Glomerular endothelial cell (primary cell): ENCODE measurements at places on chromosomes 3 and 15. TPM values are rescaled to one million over a fixed set of nuclear protein-coding genes. Genes with fewer than 3 reads are reported as not detected.

The MAP1A gene
- 9.4 and 10.8 TPM in 2 replicates for total RNA-seq

The ATP10A gene
- total RNA-seq = 1.1 and 10.0 TPM in 2 replicates

The CTXN2 gene
- total RNA-seq = not detected in 2 replicates

The CLDN18 gene
- not detected in 2 replicates for total RNA-seq

The C3orf49 gene
- total RNA-seq = not detected in 2 replicates

The STARD5 gene
- 1.4 TPM in 2 replicates for total RNA-seq

The WNT7A gene
- 0.24 TPM in 1 of 2 replicates, not detected in the other for total RNA-seq

The BCL2A1 gene
- not detected in 2 replicates for total RNA-seq

The PSTPIP1 gene
- not detected in 2 replicates for total RNA-seq

The CPLX3 gene
- total RNA-seq = not detected in 2 replicates

The CHST13 gene
- not detected in 2 replicates for total RNA-seq
